ENCODE measurements at places on chromosomes 6 and 20. TPM values are rescaled to one million over a fixed set of nuclear protein-coding genes. Genes with fewer than 3 reads are reported as not detected.

HIVEP1 gene
- 33.5 TPM for total RNA-seq

NKAPL gene
- 0.22 TPM for total RNA-seq

UNC5CL gene
- total RNA-seq, result 1.1 TPM

MKKS gene
- total RNA-seq, result 8.2 TPM

ENPP3 gene
- total RNA-seq, result 1.3 TPM

- no peak for DNase-seq
Measured at GRCh38 chr20:42392442-42392841, 774.3 kb upstream of the CHD6 start.

- DNase-seq, result peak; percentile 44
Measured at GRCh38 chr6:26123947-26124780, 36.9 kb downstream of the HFE start.

DNA sequence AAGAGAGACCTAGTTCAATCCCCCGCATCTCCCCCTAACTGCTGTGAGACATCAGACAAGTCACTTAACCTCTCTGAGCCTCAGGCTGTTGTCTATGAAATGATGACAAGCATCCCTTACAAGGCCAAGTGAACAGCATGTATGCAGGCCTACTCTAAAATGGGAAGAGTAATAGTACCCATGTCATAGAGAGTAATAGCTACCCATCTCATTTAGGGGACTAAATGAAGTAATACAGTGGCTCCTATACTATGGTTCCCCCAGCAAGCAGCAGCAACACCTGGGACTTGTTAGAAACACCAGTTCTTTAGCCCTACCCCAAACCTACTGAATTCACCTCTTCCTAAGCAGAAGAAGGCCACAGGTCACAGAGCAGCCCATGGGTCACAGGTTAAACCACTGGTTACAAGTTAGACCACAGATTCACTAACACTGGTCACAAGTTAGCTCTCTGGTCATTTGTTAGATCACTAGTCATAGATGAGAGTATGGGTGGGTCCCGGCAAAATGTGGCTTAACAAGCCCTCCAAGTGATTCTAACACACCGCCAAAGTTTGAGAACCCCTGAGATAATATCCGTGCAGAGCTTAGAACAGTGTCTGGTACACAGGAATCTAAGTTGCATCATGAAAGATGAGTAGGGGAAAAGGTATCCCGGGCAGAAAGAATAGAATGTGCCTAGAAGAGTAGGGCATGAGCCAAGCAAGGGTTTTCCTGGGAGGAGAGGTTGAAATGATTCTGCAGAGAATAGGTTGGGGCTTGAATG lies 1.4 kb downstream of the DEFB124 start:
- DNase-seq, result no peak

DNA sequence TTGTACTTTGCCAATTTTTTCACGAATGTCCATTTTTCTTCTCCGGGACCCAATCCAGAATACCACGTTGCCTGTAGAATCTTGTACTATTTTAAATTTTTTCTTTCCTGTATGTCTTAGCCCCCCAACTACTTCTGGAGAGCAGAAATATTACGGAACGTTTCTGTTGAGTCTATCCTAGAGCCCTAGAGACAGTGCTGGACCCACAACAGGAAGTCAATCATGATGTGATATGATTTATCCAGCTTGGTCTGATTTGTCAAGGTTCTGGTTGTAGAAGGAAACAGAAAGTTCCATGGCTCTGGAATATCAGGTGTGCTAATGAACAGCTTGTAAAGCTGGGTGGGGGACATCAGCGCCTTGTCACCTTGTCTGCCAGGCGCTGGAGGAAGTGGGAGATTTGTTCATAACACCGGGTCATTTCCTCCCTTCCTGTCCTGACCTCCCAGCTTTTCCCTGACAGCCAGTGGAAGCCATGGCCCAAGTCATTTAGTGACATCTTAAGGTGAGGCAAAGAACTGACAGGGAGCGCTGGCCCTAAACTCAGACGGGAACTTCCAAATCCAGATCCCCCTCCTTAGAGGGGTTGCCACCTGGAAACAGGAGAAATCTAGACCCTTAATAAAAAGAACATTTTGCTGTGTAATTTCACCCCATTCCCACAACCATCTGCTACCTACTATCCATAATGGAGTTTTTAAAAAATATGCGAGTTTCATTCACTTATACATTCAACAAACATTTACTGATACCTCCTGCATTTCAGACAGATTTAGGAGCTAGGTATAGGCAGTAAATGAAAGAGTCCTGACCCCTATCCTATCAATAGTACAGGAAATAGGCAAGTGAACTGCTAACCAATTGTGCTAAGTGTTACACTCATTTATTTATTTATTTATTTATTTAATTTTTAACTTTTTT lies 130.5 kb downstream of the ZFP64 start:
- DNase-seq, result no peak

DNA sequence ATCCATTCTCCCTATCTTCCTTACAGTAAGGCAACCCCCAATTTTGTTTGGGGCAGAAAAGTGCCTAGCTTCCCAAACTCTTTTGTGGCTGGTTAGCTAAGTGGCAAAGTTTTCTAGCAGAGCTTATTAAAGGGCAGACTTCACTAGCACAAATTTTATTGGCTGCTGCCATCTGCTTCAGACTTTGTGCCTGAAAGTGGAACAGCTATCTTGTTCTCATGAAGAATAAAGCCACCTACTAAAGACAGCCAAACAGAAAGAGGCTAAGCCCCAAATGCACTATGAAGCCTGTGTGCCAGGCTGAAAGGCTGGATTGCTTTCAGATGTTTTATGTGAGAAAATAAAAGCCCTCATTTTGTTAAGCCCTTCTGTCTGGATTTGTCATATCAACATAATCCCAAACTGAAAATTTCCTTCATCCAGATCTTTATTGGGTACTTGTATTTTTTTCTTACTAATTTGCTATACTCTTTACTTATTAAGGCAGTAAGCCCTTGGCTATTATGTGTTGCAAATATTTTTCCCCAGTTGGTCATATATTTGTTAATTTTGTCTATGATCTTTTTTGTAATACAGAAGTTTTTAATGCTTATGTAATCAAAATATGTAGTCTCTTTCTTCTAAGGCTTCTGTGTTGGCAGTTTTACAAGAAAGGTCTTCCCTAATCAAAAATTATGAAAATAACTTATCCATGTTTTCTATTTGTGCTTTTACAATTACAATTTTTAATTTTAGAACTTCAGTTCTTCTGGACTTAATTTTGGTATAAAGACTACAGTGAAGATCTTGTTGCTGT lies 191.1 kb downstream of the TASP1 start:
- no peak for DNase-seq

- no peak for DNase-seq
Measured at GRCh38 chr6:5469101-5469846, 208.0 kb downstream of the FARS2 start.

GRCh38 chr20:51616060-51616459 lies 73.5 kb upstream of the NFATC2 start:
- no peak for DNase-seq
